Kidney (tissue), 22 donors: ENCODE measurements at places on chromosomes 7 and 10.
A peak's percentile ranks its signal among the peaks of the same experiment; 100 is the strongest.

DNA sequence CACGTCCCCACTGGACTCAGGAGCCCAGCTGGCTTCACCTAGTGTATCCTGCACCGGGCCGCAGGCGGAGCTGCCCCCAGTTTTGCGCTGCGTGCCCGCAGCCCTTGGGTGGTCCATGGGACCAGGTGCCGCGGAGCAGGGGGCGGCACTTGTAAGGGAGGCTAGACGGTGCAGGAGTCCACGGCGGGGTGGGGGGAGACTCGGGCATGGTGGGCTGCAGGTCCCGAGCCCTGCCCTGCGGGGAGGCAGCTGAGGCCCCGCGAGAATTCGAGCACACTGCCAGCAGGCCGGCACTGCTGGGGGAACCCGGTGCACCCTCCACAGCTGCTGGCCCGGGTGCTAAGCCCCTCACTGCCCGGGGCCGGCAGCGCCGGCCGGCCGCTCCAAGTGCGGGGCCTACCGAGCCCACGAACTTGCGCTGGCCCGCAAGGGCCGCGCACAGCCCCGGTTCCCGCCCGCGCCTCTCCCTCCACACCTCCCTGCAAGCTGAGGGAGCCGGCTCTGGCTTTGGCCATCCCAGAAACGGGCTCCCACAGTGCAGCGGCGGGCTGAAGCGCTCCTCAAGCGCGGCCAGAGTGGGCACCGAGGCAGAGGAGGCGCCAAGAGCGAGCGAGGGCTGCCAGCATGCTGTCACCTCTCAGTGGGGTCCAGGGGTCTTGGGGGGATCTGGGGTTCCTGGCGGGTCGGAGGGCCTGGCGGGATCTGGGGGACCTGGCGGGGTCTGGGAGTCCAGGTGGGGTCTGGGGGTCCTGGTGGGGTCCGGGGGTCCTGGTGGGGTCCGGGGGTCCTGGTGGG, 81.4 kb downstream of the VIPR2 start:
- DNase-seq, result no peak

- DNase-seq, result no peak
Measured at GRCh38 chr10:103682631-103683030, 172.7 kb downstream of the SH3PXD2A start.

DNA sequence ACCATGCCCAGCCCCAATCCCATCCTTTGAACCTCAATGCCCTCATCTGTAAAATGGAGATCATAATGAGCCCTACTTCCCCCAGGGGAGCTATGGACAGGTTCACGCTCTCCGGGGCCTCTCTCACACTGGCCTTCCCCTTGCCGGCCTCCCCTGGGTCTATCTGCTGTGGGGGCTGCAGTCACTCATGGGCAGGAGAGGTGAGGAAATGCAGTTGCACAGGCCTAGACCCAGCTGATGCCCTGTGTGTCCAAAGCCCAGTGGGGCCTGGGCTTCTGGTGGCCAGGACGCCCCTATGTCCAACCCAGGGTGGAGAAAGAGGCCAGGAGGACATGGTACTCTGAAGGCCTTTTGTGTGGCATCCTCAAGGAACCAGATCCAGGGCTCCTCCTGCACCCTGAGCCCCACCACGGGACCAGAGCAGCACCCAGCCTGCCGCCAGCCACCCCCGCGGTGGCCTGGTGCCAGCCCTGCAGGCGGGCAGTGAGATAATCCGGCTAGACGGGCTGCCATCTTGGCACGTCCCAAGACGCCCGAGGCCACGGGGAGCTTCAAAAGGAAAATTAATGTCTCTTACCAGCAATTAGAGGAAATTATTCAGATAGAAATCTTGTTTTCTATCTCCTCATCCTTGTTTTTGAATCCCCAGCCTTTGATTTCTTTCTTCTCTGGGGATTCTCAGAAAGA, 39.0 kb downstream of the MYL10 start:
- DNase-seq, result peak; percentile 26

- DNase-seq, result no peak
Measured at GRCh38 chr10:114618722-114619121, 39.4 kb downstream of the ABLIM1 start.

GRCh38 chr10:91340613-91341362, 69.4 kb upstream of the HECTD2 start:
- no peak for DNase-seq

DNA sequence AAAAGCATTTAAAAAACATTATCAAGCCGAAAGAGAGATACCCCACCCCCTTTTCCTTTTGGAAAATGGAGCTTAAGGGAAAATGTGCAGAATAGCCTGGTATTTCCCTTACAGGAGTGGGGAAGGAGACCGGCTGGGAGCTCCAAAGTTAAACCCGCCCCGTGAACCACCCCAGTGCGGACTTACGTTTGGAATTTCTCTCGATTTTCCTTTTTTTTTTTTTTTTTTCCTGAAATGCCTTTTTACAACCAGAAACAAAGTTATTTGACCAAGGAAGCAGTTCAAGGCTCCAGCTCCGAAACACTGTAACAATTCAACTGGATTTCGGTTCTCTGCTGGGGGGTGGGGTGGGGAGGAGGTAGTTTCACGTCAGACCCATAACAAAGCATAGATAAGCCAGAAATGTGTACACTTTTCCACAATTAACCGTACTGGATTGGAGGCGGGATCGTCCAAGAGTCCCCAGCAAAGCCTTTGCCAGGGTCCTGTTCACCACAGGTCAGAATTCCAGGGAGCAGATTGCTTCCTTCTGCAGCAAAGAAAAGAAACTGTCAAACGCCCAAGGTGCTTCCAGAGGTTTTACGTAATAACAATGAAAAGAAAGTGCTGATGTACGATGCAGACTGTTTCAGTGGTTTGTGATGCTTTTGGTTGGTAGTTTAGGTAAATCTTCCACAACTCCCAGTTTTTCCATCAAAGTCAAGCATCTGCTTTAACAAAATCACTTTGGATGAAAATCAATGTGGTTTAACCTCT, 6.7 kb downstream of the SKIDA1 start:
- DNase-seq, result no peak

DNA sequence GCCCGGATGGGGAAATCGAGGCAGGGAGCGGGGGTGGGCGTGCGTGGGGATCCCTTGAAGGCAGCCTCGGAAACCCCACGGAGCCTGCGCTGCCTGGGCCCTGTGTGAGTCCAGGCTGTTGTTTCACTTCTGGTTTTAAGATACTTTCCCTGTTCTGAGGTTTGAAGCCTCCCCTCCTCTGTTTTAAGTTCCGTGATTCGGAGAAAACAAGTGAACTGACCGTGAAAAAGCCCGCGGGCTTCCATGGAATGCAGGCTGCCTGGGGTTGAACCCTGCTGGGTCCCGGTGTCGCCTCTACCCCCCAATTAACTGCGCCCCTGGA, 401 bp downstream of the LRRC27 start:
- DNase-seq, result no peak

DNA sequence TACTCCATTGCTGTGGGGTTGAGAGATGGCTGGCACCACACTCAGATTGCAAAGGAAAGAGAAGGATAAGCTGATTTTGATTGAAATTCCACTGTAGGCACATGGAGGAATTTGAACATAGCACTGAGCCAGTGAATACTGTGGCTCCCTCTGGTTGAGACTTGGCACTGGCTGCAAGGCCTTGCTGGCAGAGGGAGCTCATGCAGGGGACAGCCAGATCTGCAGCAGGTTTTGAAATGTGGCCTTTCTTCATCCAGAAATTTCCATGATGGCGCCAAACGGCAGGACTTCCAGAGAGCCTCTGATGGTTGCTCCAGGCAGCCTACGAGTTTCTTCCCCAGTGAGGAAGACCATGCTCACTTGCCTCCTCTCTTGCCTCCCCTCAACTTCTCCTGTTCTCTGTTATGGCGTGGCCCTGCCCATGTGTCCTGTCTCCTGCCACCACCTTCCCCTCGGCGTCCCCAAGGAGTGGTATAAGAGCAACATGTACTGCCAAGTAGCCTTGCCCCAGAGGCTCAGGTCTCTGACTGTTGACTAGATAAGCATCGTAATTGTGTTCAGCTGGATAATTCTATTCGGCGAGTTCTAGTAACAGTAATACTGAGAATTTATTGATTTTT, 265.6 kb downstream of the CCDC3 start:
- no peak for DNase-seq
